ENCODE measurements at places on chromosomes 6 and 20.

GRCh38 chr6:5680095-5680494 is 326.6 kb downstream of the NRN1 start:
- DNase-seq: no peak

GRCh38 chr6:7390226-7390878 is 744 bp downstream of the RIOK1 start:
- DNase-seq: no peak

DNA sequence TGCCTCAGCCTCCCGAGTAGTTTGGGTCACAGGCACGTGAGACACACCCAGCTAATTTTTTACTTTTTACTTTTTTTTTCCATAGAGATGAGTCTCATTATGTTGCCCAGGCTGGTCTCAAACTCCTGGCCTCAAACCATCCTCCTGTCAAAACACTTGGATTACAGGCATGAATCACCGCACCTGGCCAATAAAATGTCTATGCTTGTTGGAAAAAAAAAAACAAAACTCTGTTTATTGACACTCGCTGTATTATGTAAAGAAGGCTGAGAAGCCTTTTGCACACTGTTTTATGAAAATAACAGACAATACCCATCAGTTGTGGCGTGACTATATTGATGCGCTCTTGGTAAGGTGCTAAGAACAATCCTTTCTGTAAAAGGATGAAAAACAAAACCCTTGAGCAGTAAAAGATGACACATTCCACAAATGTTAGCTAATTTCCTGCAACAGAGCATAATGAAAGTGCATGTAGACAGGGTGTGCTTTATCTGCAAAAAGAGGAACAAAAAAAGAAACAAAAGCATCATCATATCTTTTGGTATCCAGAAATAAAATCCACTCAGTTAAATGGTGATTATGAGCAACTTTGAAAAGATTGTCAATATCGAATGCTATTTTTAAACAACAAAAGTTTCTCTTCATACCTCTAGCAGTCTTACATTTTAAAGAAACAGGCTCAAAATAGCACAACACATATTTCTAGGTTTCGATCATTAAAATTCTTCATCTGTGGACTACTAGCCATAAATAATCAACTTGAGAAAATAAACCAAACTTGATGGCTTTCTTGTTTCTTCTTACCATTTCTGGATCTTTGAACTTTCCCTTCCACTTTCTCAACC is 108.3 kb upstream of the PHACTR1 start:
- peak; percentile 39 for DNase-seq

- DNase-seq: peak; percentile 5
These were observed 271.5 kb upstream of the CDYL start for GRCh38 chr6:4504700-4505099.

DNA sequence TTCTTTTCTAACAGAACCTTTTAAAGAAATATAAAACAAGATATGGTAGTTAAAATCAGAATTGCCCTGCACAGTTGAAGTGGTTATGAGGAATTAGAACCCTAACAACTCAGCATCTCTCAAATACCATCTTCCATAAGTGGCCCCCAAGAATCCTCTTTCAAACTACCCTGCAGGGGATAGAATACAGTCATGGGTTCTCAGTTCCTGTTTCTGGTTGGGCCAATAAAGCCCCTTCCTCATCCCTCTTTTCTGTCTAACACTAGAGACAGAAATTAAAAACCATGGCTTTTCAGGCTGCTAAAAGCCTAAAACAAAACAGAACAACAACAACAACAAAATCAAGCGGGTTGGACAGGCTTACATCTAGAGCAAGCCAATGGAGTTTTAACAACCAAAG is 6.7 kb upstream of the LCA5 start:
- no peak for DNase-seq

DNA sequence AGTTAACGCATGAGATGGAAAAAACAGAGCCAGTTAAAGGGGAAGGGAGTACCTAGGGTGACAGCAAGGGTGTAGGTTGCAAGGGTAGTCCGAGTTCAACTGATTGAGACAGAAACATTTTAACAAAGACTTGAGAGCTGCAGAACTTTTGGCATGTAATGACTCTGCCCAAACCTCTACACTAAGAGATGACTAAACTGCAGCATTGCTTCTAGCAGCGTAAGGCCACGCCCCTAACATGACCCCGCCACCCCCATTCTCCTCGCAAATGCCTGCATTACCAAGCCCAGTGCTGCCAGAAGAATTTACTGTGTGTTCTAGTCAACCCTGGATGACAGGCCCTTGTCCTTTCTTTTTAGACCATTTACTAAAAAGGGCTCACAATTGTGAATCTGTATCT is 6.3 kb upstream of the HINT3 start:
- DNase-seq: peak; percentile 19

GRCh38 chr20:42134265-42135098 is 516.3 kb upstream of the CHD6 start:
- no peak for DNase-seq

DNA sequence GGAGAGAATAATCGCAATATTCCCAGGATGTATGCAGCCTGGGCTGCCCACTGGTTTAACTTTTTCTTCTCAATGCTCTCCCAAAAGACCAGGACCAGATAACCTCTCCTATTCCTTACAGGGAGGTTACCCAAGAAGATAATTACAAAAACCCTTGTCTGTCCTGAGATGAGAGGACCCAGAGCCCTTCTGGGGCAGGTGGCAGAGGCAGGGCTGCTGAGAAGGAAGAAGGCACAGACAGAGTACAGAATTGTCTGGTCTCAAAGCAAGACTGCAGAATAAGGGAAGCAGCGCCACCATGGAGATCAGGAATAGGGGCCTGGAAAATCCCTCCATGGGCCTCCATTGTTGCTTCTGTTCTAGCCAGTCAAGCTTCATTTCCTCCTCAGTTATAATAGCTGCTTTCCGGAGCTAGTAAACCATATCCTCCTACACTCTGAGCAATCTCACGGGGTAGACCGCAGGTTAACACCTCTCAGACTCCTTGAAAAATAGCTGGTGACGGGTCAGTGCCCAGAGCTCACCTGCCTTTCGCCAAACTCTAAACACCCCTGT is 463 bp upstream of the HLA-DMB start:
- DNase-seq: no peak

DNA sequence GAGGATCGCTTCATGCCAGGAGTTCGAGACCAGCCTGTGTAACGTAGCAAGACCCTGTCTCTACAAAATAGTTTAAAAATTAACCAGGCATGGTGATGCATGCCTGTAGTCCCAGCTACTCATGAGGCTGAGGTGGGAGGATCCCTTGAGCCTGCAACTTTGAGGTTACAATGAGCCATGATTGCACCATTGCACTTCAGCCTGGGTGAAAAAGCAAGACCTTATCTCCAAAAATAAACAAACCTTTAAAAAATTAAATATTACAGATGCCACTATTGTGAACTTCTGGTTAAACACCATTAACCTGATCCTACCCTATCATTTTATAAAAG is 116.8 kb downstream of the ARHGAP18 start:
- DNase-seq: no peak

DNA sequence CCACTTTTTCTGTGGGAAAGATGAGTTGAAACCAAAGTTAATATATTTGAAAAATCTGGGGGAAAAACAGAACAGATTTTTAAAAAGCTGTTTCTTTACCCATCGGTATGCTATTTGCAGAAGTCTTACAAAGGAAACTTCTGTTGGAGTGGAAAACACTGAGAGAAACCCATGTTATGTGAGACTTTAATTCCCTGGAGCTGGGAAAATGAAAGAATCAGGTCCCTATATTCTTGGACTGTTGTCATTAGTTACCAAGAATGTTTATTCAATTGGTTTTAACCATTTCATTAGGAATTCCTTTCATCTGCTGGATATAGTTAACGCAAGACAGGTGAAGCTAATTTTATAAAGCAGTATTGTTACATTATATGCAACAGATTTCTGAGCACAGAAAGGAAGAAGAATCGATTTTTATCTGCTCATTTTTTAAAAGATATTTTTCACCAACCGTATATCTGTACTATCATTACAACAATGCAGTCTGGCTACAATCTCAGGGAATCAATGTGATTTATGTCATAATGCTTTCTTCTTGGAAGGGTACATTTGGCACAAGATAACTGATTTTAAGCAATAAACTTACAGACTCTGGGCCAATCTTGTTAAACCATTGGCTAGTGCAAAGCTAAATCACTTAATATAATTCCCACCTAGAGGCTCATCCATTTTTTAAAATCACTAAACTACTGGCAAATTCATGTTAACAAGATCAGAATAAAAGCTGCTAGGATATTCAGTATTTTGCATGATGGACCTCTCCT is 170.0 kb downstream of the MOXD1 start:
- DNase-seq: no peak

GRCh38 chr20:36205026-36205425 is 31.3 kb upstream of the AAR2 start:
- DNase-seq: no peak

Measured in fibroblast of upper back skin (primary cell).